Breast epithelium (tissue), 4 donors: ENCODE measurements at places on chromosomes 2 and 18. TPM values are rescaled to one million over a fixed set of nuclear protein-coding genes. Genes with fewer than 3 reads are reported as not detected.

Gene STARD6
- total RNA-seq = not detected

- no peak for DNase-seq
These were observed 111.5 kb downstream of the CAPN13 start for GRCh38 chr2:30695749-30696148.

DNA sequence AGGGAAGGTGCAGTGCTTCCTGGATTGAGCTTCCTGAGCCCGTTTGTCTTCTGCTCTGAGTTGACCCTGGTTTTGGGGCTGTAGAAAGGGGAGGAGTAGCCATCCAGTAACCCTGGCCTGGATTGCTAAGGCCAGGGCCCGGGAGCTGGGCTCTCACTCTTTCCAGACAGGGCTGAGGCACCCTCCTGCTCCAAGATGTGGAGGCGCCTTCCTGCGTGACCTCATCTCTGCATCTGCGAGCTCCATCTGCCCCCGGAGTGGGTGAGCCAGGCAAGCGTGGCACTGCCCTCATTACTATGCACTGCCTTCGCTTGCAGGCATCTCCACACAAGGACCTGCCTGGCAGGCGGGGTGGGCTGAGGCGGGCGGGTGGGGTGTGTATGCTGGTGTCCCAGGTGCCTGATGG lies 58.0 kb downstream of the RAB31 start:
- no peak for DNase-seq

DNA sequence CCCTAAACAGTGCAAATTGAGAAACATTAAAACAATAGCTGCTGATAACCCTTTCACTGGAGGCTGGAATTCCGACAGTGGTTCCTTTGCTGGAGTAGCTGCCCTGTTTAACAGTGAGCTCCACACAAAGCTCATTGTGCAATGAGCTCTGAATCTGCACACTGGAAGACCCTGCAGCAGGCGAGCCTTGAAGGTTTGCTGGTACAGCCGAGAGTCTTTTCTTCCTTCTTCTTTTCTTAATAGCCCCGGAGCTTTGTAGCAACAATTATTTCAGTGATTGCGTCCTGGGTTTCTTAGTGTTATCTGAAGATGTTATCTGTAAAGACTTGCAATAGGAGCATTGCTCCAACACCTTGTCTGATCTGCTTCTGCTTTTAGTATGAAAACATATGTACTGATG lies 50.8 kb upstream of the CXCR4 start:
- DNase-seq = no peak

DNA sequence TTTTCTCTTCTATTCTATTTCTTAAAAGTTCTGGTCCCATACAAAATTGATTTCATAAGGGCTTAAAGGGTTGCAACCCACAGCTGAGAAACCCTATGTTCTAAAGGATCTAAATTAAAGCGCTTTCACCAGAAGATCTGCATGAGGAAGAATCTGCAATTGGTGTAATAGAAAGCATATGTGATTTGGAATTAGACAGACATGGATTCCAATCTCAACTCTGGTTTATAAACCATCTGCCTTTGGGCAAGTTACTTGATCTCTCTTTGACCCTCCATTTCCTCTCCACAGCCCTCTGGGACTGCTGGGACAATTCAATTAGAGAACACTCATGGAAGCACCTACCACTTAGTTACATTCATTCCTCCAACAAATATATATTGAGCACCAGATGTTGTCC lies 178.7 kb downstream of the ANTXR1 start:
- DNase-seq = no peak

DNA sequence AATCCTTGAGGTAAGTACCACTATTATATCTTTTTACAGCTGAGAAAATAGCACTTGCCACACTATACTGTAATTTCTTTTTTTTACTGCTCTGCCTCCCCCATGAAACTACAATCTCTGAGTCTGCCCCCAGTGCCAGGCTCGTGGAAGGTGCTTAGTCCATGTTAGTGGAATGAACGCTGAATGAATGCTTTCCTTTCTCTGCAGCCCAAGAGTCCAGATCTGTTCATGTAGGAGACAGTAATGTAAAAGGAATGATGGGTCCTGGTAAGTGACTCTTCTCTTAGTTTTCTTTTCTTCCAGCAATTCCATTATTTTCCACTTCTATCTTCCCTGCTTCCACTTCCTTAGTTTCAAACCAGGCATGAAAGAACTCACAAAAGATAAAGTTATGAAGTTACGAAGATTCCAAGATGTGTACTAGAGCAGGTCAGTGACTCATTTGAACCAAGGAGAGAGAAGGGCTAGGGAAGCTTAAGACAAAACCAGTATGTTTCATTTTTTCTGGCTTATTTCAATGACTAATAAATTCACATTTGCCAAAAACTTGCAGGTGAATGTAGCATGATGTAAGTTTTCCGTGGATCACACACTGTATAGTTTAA lies 46.0 kb downstream of the ARHGEF33 start:
- no peak for DNase-seq

- DNase-seq = no peak
These were observed 25.9 kb upstream of the RAPGEF4 start for GRCh38 chr2:172709566-172710291.

DNA sequence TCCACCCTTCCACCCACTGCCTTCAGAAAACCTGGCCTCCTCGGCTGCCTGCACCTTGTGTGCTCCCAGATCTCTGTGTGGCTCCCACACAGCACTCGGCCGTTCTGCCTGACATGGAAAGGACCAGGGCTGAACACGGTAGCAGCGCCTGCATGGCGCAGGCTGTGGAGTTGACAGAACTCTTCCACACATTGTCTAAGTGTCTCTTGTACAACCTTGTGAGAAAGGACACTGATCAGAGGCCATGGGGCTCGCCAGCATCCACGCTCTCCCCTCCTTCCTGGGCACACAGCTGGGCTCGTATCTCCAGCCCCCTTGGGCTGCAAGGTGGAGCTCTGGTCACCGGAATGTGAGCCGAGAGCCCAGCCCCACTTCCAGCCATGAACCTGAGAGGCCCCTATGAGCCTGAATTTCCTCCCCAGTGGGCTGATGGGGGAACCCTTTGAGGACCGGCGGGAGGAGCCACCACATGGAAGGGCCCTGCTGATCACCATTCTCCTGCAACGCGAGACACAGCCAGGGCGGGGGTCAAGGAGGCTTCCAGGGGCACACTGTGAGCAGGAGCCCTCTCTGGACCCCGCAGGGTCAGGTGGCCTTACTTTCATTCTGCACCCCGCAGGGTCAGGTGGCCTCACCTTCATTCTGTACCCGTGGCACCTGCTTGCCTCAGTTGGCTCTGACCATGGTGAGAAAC lies 314.2 kb upstream of the MYT1L start:
- DNase-seq = no peak

DNA sequence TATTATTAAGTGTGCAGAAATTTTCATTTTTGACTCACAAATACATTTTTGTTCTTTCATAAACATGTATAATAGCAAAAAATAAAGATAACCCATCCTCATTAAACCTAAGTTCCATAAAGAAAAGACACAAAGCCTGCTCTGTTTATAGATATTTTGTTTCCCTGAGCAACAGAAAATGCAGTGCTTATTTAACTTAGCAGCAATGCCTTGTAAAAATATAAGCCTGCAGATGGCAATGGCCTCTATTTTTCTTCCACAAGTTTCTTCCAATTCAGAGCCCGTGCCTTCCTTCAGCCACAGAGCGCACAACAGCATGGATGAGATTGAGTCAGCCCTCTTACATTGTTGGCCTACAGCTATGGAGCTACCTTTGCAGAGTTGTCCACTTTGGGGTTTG lies 43.6 kb downstream of the PKP4 start:
- no peak for DNase-seq

DNA sequence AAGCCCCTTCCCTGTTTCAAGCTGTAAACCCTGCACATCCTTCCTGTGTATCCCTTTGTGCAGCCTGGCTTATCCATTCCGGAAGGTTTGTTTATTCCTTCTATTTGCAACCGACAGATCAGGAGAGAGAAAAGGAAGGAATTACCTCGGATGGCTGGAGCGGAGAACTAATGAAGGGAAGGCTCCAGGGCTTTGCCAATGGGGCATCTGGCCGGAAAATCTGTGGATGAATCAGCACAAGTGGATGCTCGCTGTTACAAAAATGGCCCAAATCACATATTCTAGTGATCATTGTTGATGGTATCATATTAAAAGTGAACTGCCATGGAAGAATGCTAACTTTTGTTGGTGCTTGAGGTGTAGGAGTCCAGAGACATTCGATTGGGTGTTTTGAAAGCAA lies 97.1 kb downstream of the AQP4 start:
- no peak for DNase-seq

Gene CCDC68
- 6.6 TPM for total RNA-seq

Gene SPR
- 46.2 TPM for total RNA-seq
